Daoy (cell line): ENCODE measurements at places on chromosomes 7 and 10. TPM values are rescaled to one million over a fixed set of nuclear protein-coding genes. Genes with fewer than 3 reads are reported as not detected.

- DNase-seq = no peak
These were observed 92.4 kb downstream of the TPST1 start for GRCh38 chr7:66297579-66297978.

GRCh38 chr7:100890653-100891567, 1.4 kb upstream of the UFSP1 start:
- DNase-seq = no peak

The SH3PXD2A gene
- 3.4 and 4.1 TPM in 2 replicates for total RNA-seq

The ELFN1 gene
- 0.15 and 1.1 TPM in 2 replicates for total RNA-seq

GRCh38 chr7:133633055-133633454, 380.2 kb downstream of the EXOC4 start:
- DNase-seq = peak; percentile 11
